ENCODE measurements at places on chromosomes 2 and 18.

GRCh38 chr18:3911413-3911812 lies 461.4 kb downstream of the TGIF1 start:
- DNase-seq: no peak

DNA sequence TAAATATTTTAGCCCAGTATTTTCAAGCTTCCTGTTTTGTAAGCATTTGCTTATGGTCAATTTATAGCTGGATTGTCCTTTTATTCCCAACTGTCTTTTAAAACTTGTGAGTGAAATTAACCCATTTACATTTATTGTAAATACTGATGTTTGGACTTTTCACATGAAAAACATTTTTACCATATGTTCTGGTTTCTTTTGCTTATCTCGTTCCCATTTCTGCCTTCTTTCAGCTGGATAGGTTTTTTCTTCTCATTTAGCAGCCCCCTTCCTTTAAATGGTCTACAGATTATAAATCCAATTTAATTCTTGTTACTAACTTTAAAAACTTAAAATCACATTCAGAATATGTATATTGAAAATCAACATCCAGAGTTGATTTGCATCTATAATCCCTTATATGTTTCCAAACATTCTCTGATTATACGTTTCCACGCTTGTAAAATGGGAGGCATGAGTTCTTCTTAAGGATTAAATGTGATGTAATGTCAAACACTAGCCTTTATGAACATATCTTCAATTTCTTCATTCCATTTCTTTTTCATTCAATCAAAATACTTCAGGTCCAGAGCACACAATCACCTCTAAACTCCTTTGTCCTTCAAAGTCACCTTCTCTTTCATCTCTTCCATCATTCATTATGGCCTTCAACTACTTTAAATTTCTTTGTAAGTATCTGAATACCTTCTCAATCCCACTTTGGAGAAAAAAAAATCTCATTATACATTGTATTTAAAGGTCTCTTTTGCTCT lies 1.1 kb upstream of the KDM3A start:
- no peak for DNase-seq

DNA sequence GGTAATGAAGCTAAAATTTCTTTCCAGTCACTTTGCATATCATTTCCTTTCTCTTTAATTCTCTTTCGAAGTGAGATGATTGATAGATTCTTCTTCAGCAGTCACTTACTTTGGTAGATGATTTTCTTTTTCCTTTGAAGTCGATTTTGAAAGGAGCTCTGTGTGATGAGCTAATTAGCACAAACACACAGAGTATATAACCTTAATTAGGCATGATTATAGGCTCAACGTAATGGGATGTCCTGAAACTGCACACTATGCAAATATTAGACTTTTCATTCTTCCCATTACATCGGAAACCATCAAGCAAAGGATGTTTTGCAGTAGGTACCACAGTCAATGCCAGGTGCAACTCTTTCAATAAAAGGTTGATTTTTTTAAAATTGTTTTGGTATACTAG lies 6.4 kb upstream of the CTLA4 start:
- DNase-seq: no peak

DNA sequence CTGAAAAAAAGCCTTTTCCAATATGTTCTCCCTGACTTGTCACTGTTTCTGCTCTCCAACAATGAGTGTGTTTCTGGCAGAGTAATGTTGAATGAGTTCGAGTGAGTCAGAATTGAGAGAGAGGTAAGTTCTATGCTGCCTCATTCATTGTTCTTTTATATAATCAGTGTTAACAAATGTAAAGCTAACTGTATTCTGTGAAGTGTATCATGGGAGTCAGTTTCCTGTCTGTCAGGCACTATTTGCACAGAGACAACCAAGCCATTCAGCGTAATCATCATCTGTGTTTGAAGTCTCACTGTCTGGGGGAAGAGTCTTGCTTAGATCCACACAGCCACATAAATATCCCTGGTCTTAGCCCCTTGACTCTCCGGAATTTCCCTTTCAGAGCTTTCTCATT lies 22.0 kb upstream of the UPP2 start:
- DNase-seq: no peak

DNA sequence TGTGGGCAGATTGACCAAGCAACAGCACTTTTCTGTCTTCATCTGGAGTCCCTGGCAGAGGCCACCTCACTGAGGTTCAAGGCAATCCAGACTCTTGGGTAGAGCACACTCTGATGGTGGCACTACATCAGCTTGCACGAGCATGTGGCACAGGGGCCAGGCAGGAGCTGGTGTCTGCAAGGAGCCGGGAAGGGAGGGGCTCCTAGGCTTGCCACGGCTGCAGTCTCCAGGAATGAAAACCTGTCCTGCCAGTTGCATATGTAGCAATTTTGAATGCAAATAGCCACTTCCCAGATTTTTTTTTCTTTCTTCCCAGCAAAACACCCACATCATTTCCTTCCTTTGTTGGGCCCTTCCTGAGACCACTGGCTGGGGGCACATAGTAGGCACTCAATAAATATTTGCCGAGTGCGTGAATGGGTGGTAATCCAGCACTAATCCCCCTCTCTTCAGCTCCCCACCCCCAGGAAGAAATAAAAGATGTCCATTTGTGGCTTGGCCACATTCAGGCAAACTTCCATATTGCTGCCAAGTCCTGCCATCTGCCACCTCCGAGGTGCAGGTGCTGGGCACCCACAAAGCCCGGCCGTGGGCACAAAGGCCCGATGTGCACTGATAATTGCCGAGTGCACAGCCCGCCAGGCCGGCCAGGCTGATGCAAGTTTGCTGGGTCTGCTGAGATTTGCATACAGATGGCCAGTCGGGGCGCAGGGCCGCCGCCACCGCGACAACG lies 72.4 kb downstream of the MYCN start:
- no peak for DNase-seq

DNA sequence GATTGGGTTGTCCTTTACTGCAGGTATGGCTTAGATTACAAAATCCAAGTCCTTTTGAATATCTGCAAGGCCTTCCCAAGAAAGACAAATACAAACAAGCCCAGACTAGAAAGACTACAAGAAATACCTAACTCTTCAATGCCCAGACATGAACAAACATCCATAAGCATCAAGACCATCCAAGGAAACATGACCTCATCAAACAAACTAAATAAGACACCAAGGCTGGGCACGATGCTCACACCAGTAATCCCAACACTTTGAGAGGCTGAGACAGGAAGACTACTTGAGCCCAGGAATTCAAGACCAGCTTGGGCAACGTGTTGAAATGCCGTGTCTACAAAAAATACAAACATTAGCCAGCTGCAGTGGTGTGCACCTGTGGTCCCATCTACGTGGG lies 31.7 kb downstream of the MAP4K3 start:
- no peak for DNase-seq

DNA sequence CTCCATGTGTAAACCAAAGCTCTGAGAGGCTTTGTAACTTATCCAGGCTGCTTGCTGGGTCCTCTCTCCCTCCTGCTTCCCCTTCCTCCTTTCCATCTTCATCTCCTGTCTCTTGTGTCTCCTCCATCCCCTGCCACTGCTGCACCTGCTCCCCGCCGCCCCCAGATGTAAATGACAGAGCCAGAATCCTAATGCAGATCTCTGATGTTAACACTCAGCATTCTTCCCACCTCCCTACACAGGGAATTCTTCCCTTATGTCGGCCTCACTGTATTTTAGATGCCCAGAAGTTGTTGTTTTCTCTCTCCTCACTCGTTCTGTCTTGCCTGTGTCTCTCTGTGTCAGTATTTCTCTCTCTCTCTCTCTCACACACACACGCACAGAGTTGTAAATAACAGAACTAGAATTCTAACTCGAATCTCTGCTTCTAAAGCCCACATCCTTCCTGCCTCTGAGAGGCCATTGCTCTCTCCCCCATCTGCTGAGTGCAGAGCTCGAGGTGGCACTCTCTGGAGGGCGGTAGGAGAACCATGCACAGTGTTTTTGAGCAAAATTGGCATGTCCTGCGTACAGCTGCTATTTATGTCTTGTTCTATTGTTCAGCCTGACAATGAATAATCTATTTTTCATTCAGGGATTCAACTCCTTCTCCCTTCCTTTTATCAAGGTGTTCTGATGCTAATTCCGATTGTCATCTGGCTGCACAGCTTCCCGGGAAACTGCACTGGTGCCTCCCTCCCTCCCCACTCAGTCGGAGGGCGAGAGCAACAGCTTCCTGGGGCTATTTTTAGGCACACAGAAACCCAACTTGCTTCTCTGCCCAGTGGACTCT lies 219.9 kb downstream of the SH3RF3 start:
- no peak for DNase-seq
